Sigmoid colon (tissue), 7 donors: ENCODE measurements at places on chromosomes 13 and 19. TPM values are rescaled to one million over a fixed set of nuclear protein-coding genes. Genes with fewer than 3 reads are reported as not detected.

- no peaks in the 10 kb centered on the region for H3K27me3 ChIP-seq
- peaks cover 53% of the 10 kb centered on the region for H3K4me1 ChIP-seq
- peak overlapping the region; percentile 99 for H3K27ac ChIP-seq
- peaks cover under 1% of the 10 kb centered on the region for H3K36me3 ChIP-seq
Measured at GRCh38 chr19:35757231-35757748, 461 bp upstream of the HSPB6 start.

The ADGRE1 gene
- polyA plus RNA-seq = 1.2 TPM

DNA sequence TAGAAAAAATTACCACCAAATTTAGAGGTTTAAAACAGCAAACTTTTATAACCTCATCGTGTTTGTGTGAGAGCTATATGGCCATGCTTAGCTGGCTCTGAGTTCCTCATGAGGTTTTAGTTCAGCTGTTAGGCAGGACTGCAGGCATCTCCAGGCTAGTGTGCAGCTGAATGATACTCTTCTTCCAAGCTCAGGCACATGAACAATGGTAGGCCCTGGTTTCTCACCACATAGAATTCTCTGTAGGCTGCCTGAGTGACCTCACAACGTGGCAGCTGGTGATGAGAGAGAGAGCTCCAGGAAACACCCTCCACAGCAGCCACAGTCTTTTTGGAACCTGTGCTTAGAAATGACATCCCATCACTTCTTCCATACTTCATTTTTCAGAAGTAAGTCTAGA is 540.6 kb upstream of the MIR17HG start:
- no peaks in the 10 kb centered on the region for H3K27me3 ChIP-seq
- H3K27ac ChIP-seq = no peak overlapping the region
- H3K4me3 ChIP-seq = no peak overlapping the region
- H3K36me3 ChIP-seq = no peaks in the 10 kb centered on the region
- H3K4me1 ChIP-seq = no peaks in the 10 kb centered on the region

DNA sequence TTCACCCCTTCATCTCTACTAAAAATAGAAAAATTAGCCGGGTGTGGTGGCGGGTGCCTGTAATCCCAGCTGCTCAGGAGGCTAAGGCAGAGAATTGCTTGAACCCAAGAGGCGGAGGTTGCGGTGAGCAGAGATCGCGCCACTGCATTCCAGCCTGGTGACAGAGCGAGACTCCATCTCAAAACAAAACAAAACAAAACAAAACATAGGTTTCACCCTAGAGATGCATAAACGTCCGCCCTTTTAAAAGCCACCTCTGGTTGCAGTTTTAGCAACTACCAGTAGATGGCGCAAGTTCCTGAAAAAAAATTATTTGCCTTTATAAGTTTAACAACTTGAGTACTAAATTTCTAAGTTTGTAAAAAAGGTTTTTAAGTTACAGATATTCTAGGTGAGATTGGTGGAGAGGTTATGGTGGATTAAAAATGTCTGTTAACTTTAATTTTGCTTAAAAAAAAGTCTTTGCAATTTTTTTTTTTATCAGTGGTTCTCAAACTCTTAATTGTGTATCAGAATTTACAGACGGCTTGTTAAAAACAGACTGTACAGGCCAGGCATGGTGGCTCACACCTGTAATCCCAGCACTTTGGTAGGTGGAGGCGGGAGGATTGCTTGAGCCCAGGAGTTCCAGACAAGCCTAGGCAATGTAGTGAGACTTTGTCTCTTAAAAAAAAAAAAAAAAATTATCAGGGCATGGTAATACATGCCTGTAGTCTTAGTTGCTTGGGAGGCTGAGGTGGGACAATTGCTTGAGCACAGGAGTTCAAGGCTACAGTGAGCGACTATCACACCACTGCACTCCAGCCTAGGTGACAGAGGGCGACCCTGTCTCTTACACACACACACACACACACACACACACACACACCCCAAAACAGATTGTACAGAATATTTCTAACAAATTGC is 42.1 kb downstream of the NAA16 start:
- H3K27ac ChIP-seq = no peak overlapping the region
- H3K36me3 ChIP-seq = no peaks in the 10 kb centered on the region
- no peak for DNase-seq
- no peak overlapping the region for H3K4me3 ChIP-seq
- no peaks in the 10 kb centered on the region for H3K27me3 ChIP-seq
- no peaks in the 10 kb centered on the region for H3K4me1 ChIP-seq

- no peak overlapping the region for H3K4me3 ChIP-seq
- no peaks in the 10 kb centered on the region for H3K36me3 ChIP-seq
- H3K4me1 ChIP-seq = no peaks in the 10 kb centered on the region
- H3K27me3 ChIP-seq = no peaks in the 10 kb centered on the region
- no peak for DNase-seq
Measured at GRCh38 chr13:91805605-91806004, 407.2 kb downstream of the GPC5 start.

GRCh38 chr19:44618640-44619357 is 5.4 kb downstream of the IGSF23 start:
- no peaks in the 10 kb centered on the region for H3K36me3 ChIP-seq
- H3K4me3 ChIP-seq = no peak overlapping the region
- H3K27me3 ChIP-seq = no peaks in the 10 kb centered on the region
- H3K4me1 ChIP-seq = no peaks in the 10 kb centered on the region
- H3K27ac ChIP-seq = no peak overlapping the region
- no peak for DNase-seq

The MTMR6 gene
- 10.4 TPM for polyA plus RNA-seq

- DNase-seq = no peak
- peak overlapping the region; percentile 37 for H3K27ac ChIP-seq
- peaks cover 26% of the 10 kb centered on the region for H3K4me1 ChIP-seq
- peak overlapping the region; percentile 26 for H3K4me3 ChIP-seq
- H3K27me3 ChIP-seq = peaks cover 5% of the 10 kb centered on the region
Measured at GRCh38 chr19:12885749-12886650, 1.0 kb downstream of the KLF1 start.

DNA sequence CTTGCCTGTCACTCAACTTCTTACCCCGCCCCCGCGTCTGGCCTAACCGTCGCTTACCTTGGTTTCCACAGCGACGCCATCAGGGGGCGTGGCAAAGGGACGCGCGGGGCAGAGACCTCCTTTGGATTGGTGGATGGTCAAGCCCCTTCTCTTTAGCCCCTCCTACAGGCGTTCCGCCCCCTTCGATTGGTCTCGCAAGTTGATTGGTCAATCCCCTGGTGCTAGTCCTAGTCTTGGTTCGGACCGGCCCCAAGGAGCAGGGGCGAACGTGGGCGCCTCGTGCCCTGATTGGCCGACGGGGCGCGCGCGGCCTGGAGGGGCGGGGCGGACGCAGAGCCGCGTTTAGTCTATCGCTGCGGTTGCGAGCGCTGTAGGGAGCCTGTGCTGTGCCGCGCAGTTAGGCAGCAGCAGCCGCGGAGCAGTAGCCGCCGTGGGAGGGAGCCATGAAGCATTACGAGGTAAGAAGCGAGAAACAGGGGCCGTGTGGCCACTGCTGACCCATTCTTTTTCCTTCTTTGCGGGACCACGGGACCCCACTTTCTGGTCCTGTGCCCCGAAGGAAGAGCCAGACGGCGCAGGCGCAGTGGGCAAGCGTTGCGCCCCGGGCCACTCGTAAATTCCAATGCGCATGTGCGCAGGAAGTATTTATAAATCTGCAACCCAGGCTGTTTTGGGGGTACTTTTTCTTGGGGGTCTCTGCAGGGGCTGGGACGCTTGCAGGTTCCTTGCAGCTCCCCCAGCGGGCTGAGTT is at the start of gene TECR:
TECR (plus strand) TSS at position 341 of the 751 bp plus-strand sequence; CDS start at position 444, 103 bp downstream.
- H3K27ac ChIP-seq = peak within 1 kb of the TSS; percentile 97
- H3K36me3 ChIP-seq = no peaks in the 10 kb centered on the region
- no peaks in the 10 kb centered on the region for H3K27me3 ChIP-seq
- H3K4me3 ChIP-seq = peak within 1 kb of the TSS; percentile 68

DNA sequence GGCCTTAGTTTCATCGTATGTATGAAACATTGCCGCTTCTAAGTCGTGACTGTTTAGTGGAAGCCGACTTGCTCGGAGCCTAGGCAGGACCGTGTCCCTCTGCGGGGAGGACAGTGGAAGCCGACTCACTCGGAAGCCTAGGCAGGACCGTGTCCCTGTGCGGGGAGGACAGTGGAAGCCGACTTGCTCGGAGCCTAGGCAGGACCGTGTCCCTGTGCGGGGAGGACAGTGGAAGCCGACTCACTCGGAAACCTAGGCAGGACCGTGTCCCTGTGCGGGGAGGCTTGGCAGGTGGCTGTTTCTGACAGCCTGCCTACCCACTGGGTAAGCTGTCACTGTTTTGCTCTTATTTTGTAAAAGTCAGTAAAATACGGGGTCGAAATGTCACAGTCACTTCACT is 20.4 kb upstream of the DCUN1D2 start:
- H3K4me3 ChIP-seq = no peak overlapping the region
- DNase-seq = no peak
- H3K27ac ChIP-seq = no peak overlapping the region
- no peaks in the 10 kb centered on the region for H3K27me3 ChIP-seq

The ZNF837 gene
- polyA plus RNA-seq = 1.8 TPM

DNA sequence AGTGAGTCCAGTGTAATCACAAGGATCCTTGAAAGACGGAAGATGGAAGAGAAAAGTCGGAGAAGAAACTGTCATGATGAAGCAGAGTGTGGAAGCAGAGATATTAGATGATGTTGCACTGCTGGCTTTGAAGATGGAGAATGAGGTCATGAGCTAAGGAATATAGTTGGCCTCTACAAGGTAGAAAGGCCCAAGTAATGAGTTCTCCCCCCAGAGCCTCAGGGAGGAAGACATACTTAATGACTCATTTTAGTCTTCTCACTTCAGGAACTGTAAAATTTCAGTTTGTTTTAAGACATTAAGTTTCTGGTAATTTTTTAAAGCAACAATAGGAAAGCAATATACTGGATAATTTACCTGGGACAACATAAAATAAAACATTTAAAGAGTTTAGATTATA is 1331.5 kb upstream of the PCDH20 start:
- no peak overlapping the region for H3K27ac ChIP-seq
- no peaks in the 10 kb centered on the region for H3K36me3 ChIP-seq
- no peak overlapping the region for H3K4me3 ChIP-seq
- DNase-seq = no peak
- no peaks in the 10 kb centered on the region for H3K4me1 ChIP-seq
- H3K27me3 ChIP-seq = no peaks in the 10 kb centered on the region

DNA sequence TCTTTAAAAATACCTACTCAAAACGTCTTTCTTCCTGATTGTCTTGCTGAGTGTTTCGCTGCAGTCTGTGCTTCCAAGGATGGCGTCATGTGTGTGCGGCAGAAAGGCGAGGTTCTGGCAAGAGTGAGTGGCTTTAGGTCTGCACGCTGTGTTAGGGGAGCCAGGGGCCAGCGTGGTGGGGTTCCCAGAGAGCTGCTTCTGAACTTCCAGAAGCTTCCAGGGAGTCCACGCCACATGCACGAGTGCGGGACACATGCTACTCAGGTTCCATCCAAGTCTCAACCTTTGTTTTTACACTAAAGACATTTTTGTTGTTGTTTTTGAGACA is 67.9 kb downstream of the ATP11A start:
- H3K27me3 ChIP-seq = no peaks in the 10 kb centered on the region
- peaks cover 7% of the 10 kb centered on the region for H3K4me1 ChIP-seq
- no peak for DNase-seq
- H3K27ac ChIP-seq = no peak overlapping the region
